DND-41 (cell line): ENCODE measurements at places on chromosomes 12 and 14.

- H3K27ac ChIP-seq: no peak overlapping the region
- DNase-seq: no peak
Observed at GRCh38 chr14:75224561-75224960, 48.1 kb upstream of the TMED10 start.

GRCh38 chr12:6426882-6427671, 17.7 kb upstream of the CD27 start:
- H3K27ac ChIP-seq: no peak overlapping the region
- no peak overlapping the region for H3K4me3 ChIP-seq
- H3K27me3 ChIP-seq: no peaks in the 10 kb centered on the region
- peak; percentile 24 for DNase-seq
- H3K36me3 ChIP-seq: no peaks in the 10 kb centered on the region

- H3K4me3 ChIP-seq: no peak overlapping the region
- DNase-seq: no peak
- H3K4me1 ChIP-seq: peaks cover 11% of the 10 kb centered on the region
- H3K36me3 ChIP-seq: no peaks in the 10 kb centered on the region
- no peak overlapping the region for H3K27ac ChIP-seq
- no peaks in the 10 kb centered on the region for H3K27me3 ChIP-seq
Observed at GRCh38 chr12:105033851-105034250, 47.7 kb downstream of the NOPCHAP1 start.

DNA sequence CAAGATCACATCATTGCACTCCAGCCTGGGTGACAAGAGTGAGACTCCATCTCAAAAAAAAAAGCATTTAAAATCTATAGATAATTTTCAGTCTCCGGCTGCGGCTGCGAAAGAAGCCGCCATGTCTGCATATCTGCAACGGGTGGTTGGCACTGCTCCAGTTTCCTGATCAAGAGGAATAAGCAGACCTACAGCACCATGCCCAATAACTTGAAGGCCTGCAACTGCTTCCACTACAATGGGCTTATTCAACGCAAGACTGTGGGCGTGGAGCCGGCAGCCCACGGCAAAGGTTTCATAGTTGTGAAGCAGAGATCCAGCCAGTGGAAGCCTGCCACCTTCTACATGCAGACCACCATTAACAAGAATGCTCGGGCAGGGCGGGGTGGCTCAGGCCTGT, 30.6 kb upstream of the EID3 start:
- H3K27me3 ChIP-seq: no peaks in the 10 kb centered on the region
- no peak overlapping the region for H3K27ac ChIP-seq
- H3K4me3 ChIP-seq: no peak overlapping the region

DNA sequence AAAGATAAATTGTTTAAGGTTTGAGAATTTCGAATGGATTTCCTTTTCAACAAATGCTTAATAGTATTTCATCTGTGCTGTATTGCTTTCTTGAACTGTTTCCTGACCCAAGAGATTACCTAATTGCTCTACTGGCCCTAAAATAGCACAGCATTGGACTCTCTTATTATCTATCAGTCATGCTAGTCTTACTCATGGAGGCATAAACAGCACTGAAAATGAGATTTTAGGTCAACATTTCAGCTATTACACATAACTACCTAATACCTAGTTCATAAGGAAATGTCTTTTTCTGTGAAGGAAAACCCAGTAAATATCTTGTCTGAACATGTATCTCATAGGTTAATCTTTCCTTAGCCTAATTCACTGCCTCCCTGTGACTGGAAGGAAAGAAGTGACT, 4.3 kb upstream of the ABCD2 start:
- H3K27me3 ChIP-seq: no peaks in the 10 kb centered on the region
- H3K4me1 ChIP-seq: peaks cover 36% of the 10 kb centered on the region
- DNase-seq: no peak
- H3K27ac ChIP-seq: no peak overlapping the region
- H3K4me3 ChIP-seq: no peak overlapping the region
- no peaks in the 10 kb centered on the region for H3K36me3 ChIP-seq

DNA sequence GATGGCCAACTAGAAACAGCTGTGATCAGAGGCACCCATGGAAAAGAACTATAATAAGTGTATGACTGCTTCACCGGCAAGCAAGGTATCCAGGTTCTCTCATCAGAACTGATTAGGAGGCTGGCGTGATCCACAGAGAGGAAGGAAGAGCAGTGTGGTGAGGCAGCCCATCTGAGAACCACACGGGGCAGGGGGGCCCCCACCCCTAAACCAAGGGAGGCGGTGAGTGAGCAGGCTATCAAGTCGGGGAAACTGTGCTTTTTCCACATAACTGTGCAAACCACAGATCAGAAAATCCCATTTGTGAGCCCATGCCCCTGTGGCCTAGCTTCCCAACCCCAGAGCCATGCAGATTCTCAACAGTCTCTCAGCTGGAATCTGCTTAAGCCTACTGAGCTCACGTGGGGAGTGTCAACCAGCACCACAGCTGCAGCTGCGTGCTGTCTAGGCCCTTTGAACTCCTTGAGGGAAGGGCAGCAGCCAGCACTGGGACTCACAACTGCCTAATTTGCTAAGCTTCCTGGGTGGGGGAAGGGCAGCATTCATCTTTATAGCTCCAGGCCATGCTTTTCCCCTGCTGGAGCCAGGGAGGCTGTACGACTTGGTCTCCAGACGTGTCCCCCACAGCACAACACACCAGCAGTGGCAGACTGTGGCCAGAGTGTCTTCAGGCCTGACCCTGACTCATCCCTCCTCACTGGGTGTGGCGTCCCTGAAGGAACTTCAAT, 444.4 kb upstream of the ATP2B1 start:
- peak overlapping the region; percentile 28 for H3K4me3 ChIP-seq
- H3K27me3 ChIP-seq: no peaks in the 10 kb centered on the region
- H3K27ac ChIP-seq: peak overlapping the region; percentile 94
- peaks cover 28% of the 10 kb centered on the region for H3K4me1 ChIP-seq

DNA sequence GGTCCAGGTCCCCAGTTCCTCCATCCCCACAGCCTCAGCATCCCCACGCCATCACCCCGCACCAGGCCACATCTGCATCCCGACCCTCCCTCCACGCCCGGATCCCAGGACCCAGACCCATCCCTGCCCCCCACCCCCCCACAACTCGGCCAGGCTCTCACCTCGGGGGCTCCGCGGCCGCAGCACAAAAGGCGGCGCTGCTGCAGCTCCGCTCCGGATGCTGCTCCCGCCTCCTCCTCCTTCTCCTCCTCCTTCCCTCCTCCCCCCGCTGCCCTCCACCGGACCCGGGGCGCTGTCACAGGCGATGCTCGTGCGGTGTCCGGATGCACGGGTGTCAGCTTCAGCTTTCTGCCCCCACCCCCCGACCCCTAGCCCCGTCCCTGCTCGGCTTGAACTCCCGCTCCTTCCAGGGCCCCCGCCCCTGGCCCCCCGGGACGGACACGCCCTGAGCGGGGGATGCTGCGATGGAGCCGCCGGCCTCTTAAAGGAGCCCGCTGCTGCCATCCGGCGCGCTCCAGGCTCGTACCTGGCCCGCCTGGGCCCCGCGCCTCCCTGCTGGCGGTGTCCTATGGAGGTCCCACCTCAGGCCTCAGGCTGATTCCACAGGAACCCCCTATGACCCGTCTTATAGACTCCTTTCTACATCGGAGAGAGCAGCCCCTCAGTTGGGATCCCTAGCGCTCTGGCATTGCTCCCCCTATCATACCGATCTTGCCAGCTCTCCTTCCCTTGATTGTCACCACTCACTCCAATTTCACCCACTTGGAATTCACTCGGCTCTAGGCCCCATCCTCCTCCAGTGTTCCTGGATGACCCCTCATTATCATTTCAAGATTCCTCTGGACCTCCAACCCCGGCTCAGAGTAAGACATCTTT, at the start of gene MAP3K12:
MAP3K12 (minus strand) TSS at position 193 of the 876 bp plus-strand sequence. CDS start 12,067 bp downstream, outside the sequence.
- H3K4me1 ChIP-seq: peaks cover 50% of the 10 kb centered on the region
- peaks cover 17% of the 10 kb centered on the region for H3K36me3 ChIP-seq
- H3K27me3 ChIP-seq: no peaks in the 10 kb centered on the region

DNA sequence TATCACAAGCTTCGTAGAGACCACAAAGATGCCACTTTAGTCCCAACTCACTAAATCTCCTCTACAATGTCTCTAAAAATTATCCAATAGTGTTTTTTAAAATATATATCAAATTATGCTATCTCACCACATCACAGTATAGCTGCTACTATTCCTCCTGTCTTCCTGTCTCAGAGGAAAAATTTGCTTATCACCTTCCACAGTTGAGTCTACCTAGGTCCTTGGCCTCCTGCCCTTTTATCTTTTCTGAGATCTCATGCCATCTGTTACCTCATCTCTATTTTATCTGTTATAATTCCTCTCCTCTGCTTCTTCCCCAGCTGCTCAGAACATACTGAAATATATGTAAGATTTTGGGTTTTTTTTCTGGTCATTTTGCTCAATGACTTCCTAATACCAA, 568.2 kb downstream of the DIO2 start:
- DNase-seq: peak; percentile 7
- no peaks in the 10 kb centered on the region for H3K36me3 ChIP-seq
- H3K27me3 ChIP-seq: no peaks in the 10 kb centered on the region
- peaks cover 19% of the 10 kb centered on the region for H3K4me1 ChIP-seq

GRCh38 chr12:40668099-40668529, 24.1 kb upstream of the CNTN1 start:
- H3K4me3 ChIP-seq: no peak overlapping the region
- H3K27me3 ChIP-seq: no peaks in the 10 kb centered on the region
- H3K27ac ChIP-seq: no peak overlapping the region
- H3K36me3 ChIP-seq: no peaks in the 10 kb centered on the region
- H3K4me1 ChIP-seq: no peaks in the 10 kb centered on the region

DNA sequence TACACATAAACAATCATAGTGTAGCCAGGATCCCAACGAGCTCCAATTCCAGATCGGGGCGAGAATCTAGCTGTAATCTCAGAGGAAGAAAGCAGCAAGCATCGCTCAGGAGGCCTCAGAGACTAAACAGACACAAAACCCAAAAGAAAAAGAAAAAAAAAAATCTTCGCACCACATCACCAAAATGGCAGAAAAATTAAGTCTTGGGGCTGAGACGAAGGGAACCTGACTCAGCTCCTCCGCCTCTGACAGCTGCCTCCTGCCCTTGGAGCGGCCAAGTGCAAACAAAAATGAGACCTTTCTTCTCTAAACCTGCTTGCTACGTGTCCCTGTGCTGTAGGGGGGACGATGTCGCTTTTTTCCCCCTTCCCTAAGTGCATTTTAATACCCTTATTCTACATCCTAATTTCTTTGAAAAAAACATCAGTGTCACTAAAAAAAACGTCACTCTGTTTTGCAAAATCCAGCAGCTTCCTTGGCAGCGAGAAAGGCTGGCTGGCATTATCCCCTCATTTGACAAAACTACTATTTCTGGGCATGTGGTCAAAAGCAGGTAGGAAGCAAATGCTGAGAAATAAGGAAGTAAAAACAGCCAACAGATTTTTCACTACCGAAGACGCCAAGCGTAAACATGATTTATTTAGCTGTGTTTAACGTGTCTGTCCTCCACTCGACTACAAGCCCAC, 30.5 kb downstream of the BCL11B start:
- peaks cover 11% of the 10 kb centered on the region; the same call in 1 of the 2 replicates for H3K4me1 ChIP-seq
- DNase-seq: no peak
- H3K36me3 ChIP-seq: peaks cover 92% of the 10 kb centered on the region
- H3K4me3 ChIP-seq: no peak overlapping the region
- no peak overlapping the region for H3K27ac ChIP-seq

DNA sequence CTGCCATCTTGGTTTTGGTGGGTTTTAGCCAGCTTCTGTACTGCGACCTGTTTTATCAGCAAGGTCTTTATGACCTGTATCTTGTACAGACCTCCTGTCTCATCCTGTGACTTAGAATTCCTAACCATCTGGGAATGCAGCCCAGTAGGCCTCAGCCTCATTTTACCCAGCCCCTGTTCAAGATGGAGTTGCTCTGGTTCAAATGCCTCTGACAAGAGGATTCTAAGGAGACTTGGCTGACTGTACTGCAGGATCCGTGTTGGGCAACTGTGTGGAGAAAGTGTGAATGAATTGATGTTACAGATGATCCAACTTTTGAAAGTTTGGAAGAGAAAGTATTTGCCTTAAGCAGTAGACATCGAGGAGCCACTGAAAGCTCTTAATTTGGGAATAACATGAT, 91.0 kb downstream of the TTLL5 start:
- peaks cover 41% of the 10 kb centered on the region; the same call in 1 of the 2 replicates for H3K36me3 ChIP-seq
- H3K27ac ChIP-seq: no peak overlapping the region
- DNase-seq: no peak
- H3K4me1 ChIP-seq: no peaks in the 10 kb centered on the region
